Stimulated activated CD4-positive, alpha-beta T cell treated with anti-CD3 and anti-CD28 coated beads, Interleukin-1b, Interleukin-23, amount 100 ng/mL, for 1 hour (primary cell): ENCODE measurements at places on chromosomes 12 and 14.

- no peak for DNase-seq
Observed at GRCh38 chr14:93969082-93969828, 7.1 kb downstream of the ASB2 start.

GRCh38 chr12:19915392-19916195 is 452.7 kb upstream of the PDE3A start:
- DNase-seq, result no peak

- no peak for DNase-seq
Observed at GRCh38 chr12:46553911-46554310, 181.3 kb upstream of the SLC38A2 start.

DNA sequence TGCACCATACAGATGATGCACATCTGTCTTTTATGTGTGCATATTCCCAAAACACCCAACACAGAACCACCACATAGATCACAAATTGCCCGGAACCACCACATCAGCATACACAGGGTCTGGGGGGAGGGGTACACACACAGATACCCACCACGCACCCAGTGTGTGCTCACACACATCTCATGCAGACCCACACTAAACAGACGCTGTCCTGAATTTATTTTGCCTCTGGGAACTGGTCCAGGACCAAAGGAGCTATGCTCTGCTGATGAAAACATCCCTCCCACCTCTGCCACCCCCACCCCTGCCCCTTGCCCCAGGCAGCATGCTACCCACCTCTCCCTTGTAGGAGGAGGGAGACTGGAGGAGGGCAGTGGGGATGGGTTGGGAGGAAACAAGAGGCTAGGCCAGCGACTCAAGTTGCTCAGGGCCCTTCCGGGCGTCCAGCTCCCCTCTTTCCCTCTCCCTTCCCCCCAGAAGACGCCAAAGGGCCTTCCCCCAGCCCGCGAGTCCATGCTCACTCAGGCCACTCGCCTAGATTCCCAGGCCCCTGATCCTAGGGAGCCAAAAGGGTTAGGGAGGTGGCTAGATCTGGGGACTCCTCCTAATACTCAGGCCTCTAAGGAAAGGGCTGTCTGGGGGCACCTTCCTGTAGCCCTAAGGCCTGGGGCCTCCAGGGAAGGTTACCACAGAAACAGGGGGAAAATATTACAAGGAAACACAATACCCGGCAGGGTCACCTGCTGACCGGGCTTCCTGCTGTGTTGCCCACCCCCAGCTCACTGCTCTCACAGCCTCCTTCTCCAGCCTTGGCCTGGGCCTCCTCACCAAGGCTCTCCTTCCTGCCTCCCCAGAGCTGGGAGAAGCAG is 3.1 kb downstream of the HDAC7 start:
- no peak for DNase-seq

- DNase-seq, result no peak
Observed at GRCh38 chr12:47805417-47805816, 14.3 kb downstream of the HDAC7 start.

- DNase-seq, result peak; percentile 17
Observed at GRCh38 chr12:110100315-110100970, 23.7 kb upstream of the IFT81 start.

GRCh38 chr12:122023339-122024131 is 1.9 kb downstream of the BCL7A start:
- DNase-seq, result no peak

GRCh38 chr12:28552251-28552970 is 362.2 kb downstream of the CCDC91 start:
- DNase-seq, result no peak

DNA sequence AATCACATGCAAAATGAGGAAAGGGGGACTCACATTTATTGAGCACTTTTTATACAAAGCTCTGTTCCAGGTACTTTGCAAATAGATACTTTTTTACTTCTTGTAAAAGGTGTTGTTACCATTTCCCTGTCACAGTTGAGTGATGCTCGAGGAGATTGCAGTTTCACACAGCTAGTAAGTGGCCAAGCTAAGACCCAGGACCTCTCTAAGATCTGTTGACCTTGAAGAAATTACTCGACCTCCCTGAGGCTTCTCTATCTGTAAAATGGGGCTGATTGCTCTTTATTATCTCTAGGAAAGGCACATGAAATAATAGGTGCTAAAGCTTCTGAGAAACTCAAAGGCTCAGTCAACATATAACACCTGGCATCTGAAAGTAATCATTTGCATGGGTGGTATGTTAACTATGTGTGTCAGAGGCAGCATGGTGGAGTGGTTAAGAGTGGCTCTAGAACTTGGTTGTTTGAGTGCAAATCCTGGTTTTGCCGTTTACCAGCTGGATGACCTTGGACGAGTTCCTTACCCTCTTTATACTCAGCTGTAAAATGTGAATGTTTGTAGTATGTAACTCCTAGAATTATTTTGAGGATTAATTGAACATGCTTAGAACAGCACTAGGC is 41.5 kb downstream of the IFT81 start:
- DNase-seq, result no peak

DNA sequence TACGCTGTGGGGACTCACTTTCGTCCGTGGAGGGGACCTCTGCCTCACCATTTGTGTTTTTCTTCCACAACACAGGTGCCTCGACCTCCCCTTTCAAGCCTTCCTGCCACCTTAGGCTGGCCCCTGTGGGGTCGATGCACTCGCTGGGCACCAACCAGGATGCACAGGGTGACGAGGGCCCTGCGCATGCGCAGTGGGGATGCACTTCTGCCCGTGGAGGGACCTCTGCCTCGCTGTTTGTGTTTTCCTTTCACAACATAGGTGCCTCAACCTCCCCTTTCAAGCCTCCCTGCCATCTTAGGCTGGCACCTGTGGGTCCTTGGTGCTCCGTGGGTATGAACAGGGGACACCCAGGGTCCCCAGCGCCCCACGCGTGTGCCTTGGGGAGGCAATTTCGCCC is 356.8 kb downstream of the ALG10 start:
- no peak for DNase-seq

- no peak for DNase-seq
Observed at GRCh38 chr14:54638135-54638446, 71.2 kb downstream of the SAMD4A start.

DNA sequence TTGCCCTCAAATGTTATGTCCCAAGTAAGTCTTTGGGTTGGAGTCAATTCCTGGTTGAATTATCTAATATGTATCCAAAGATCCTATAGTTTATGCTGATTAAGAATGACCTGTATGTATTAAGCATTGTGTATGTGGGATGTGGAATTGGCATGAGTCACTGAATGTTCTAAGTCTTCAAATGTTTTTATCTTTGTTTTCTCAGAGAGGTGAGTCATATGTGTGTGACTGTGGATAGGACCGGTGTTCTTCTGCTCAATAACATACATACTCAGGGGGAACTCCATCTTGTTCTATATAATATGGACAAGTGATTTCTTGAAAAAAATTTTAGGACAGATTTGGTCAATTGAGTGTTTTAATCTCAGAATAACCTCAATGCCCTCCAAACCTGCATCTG is 57.9 kb downstream of the NAV3 start:
- no peak for DNase-seq

DNA sequence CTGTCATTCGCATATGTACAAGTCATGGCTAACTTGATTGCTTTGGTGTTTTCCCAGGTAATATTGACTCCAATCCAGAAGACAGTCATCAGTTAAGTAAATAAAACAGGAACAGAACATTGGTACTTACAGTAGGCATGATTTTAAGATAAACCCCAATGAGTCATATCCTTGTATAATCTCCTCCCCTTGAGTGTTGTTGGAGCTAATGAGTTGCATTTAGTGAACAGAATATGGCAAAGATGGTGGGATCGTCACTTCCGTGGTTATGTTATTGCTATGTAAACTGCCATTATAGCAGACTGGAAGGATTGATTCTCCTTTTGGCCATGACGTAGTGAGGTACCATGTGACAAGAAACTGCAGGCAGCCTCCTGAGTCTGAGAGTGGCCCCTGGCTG is 102.2 kb downstream of the TMX1 start:
- DNase-seq, result no peak

DNA sequence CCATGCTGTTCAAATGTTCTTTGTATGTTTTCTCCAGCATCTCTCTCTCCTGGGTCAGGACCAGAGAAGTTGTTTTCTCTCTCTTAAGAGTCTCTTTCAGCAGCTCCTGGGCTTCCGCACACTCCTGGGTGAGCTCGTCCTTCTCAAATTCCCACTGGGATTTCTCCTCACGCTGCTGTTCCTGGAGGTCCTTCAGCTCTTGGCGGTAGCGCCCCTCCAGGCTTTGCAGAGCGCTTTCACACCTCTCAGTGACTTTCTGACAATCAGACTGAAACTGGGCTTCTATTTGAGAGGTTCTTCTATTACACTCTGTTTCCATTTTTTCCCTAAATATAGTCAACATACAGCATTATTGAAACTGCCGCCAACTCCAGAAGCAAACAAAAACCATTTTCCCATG is 72.7 kb downstream of the NIN start:
- no peak for DNase-seq

GRCh38 chr12:38653650-38654049 is 251.7 kb downstream of the CPNE8 start:
- no peak for DNase-seq

GRCh38 chr14:65606460-65606859 is 193.9 kb downstream of the FUT8 start:
- DNase-seq, result no peak

DNA sequence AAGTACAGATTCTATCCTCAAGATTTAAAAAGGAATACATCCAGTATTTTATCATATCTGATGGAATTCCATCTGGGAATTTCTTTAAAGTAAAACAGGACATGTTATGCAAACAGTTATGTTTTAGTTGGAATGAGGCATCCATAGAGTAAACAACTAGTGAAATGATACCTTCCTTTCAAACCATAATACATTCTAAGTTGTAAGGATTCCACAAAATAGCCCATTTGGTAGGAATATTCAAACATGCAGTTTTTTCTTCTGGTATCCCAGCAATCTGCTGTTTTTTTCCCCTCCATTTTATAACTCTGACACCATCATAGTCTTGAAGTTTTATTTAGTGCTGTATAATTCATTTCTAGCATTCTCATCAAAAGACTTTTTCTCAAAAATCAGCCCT is 149.6 kb downstream of the ADAMTS20 start:
- no peak for DNase-seq

GRCh38 chr12:124381456-124382296 is 86.8 kb downstream of the RFLNA start:
- DNase-seq, result no peak

DNA sequence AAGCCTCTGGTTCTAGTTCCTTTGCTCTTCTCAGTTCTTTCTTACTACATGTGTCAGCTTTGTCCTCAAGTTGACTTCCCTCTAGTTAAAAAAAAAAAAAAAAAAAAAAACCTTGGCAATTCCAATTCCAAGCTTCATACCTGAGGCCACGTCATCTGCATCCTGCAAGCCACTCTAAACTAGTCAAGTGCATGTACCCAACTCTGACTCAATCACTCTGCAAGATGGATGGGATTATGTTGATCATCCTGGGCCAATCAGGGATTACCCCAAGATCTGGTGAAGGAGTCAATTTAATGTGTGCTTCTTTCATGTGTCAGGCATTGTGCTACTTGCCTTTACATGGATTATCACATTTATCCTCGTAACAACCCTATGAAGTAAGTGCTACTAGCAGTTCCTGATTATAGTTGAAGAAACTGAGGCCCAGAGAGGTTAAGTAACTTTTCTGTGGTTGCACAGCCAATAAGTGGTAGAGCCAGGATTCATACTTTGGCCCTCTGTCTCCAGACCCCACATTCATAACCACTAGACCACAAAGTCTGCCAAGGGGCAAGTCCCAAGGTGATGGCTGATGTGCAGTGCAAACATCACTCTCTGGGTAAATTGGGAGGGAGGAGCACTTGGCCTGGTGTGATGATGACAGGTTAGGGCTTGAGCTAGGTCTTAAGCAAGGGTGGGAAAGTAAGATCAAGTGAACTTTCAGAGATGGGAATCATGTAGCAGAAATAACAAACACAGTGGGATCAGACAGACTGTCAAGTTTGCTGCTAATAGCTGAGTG is 17.3 kb upstream of the CCND2 start:
- DNase-seq, result no peak

- DNase-seq, result no peak
Observed at GRCh38 chr14:68502230-68502629, 290.6 kb downstream of the ZFP36L1 start.

DNA sequence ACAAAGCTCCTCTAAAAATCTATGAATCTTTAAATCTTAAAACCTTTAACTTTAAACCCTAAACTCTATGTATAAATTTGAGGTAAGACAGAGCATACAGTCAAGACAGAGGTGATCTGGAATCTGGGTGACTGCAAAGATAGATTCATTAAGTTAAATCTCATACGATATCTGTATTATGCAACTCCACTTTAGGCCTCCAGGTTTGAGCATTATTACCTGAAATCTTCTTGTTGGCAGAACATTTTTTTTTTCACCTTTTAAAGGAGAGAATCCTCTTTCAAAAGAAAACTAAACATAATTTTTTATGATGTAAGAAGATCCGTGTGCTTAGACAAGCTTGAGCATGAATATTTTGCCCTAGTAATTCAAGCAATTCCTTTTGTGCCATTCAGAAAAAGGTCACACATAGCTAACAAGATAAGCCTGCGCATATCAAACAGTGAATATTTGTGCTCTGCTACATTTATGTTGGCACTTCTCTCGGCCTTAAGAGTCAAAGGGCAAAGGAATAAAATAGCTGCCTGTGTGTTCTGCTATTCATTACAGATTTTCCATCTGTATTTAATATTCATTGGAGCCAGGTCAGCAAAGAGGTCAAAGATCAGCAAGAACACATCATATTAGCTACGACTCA is 163.3 kb downstream of the TMTC3 start:
- DNase-seq, result no peak

DNA sequence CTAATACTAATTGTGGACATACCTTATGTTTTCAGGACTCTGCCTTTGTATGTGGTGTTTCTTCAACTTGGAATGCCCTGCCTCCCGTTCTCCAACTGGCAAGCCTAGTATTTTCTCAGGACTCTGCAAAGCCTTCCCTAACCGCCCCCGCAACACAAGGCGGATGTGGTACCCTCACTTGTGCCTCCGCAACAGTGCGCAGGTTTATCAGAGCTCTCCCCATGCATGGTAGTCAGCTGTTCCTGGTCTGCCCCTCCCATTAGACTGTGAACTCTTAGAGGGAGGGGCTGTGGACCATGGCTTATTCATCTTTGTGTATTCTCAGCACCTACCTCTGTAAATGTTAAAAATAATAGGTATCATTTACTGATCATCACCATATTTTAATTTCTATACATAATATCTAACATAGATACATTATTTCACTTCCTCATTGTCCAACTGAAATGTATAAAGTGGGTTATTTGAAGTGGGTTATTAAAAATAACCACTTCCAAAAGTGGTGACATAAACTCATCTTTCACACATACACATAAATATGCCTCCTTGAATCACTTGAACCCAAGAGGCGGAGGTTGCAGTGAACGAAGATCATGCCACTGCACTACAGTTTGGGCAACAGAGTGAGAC is 9.0 kb downstream of the LPAR5 start:
- DNase-seq, result no peak

DNA sequence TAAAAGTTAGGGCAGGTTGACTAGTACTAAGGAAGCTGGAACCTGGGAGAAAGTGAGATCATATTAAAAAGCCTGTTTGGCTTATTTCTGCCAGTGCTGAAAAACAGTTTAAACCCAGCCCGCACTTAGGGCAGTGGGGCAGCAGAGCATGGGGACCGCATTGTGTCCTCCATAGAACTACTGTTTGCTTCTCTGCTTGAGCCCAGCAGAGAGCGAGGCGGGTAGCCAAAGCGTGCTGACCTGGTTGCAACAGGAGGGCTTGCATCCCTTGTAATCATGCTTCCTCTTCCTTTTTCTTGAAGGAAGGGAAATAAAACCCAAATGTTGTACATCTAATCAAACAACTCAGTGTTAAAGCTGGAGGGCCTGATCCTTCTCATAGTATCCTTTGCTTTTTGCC is 82.5 kb upstream of the HOXC13 start:
- no peak for DNase-seq

- no peak for DNase-seq
Observed at GRCh38 chr12:81085832-81086231, 8.0 kb downstream of the ACSS3 start.
